SJSA1 (cell line): ENCODE measurements at places on chromosomes 4 and X. TPM values are rescaled to one million over a fixed set of nuclear protein-coding genes. Genes with fewer than 3 reads are reported as not detected.
A peak's percentile ranks its signal among the peaks of the same experiment; 100 is the strongest.

- no peak overlapping the region for H3K27ac ChIP-seq
- H3K4me1 ChIP-seq = no peaks in the 10 kb centered on the region
- no peaks in the 10 kb centered on the region for H3K27me3 ChIP-seq
- peak; percentile 10 for DNase-seq
These were observed 60.2 kb upstream of the PGAM4 start for GRCh38 chrX:78029663-78030062.

GRCh38 chr4:106868381-106869035 is 167.6 kb downstream of the DKK2 start:
- H3K4me3 ChIP-seq = no peak overlapping the region
- H3K36me3 ChIP-seq = no peaks in the 10 kb centered on the region
- H3K27me3 ChIP-seq = no peaks in the 10 kb centered on the region
- H3K27ac ChIP-seq = no peak overlapping the region

Gene AMBN
- not detected in 2 replicates for total RNA-seq

Gene ITM2A
- total RNA-seq = not detected in 2 replicates

DNA sequence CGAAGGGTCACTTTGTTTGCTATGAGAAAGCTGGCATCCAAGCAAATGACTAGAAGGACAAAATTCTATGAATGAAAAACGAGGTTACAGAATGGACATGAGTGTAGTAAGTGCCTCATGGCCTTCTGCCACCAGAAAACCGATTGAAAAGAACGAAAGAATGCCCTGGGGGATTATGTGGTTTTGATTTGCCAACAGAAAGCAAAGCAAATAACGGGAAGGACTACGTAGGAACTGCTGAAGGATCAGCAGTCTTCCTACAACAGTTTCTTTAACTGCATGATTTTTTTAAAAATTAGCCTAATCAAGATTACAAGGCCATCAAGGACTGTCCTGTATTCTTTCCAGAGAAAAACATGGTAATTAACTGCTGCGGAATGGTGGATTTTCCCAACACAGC is 50.6 kb downstream of the NRK start:
- H3K4me3 ChIP-seq = no peak overlapping the region
- H3K27ac ChIP-seq = no peak overlapping the region
- no peaks in the 10 kb centered on the region for H3K4me1 ChIP-seq
- no peaks in the 10 kb centered on the region for H3K36me3 ChIP-seq
- no peaks in the 10 kb centered on the region for H3K27me3 ChIP-seq

DNA sequence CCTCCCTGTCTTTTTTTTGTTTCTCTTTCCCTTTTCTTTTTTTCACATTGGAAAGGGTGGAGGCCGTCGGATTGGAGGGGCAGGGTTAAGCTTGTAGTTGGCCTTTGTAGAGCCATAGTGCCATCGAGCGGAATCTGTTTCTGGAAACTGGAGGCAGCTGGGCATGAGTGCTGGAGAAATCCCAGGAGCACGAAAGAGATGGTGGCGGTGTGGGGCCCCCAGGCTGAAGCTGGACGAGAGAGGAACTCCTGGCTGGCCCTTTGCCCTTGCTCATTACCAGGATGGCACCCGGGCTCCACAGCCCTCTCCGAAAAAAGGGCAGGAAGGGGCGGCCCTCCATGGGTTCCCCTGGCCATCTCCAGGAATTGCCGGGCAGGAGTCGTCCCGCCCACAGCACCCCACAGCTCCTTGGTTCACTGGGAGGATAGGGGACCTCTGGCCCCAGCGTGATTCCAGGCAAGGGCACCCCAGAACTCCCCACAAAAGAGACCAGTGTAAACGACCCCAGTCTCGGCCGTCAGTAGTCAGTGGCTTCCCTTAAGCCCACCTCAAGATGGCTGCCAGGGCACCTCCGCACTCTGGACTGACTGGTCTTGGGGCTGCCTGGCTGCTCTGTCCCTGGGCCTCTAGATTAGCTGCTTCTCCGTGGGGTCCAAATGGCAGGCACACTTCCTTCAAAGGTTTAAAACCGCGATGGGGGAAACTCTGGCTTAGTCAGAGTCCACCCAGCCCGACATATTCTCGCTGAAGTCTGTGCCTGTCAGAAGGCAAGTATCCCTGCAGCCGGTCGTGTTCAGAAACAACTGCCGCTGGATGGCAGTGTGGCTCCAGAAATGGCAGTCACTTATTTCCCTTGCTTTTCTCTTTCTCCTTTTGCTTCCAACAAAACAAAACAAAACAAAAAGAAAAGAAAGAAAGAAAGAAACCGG is 74.1 kb downstream of the NBDY start:
- H3K4me3 ChIP-seq = no peak overlapping the region
- DNase-seq = peak; percentile 7
- H3K4me1 ChIP-seq = no peaks in the 10 kb centered on the region
- H3K27ac ChIP-seq = no peak overlapping the region
- no peaks in the 10 kb centered on the region for H3K27me3 ChIP-seq
- H3K36me3 ChIP-seq = no peaks in the 10 kb centered on the region
